HS-5 (cell line): ENCODE measurements at places on chromosomes 12 and 14.
A peak's percentile ranks its signal among the peaks of the same experiment; 100 is the strongest.

GRCh38 chr14:69768873-69769272, 1.9 kb downstream of the SRSF5 start:
- no peak for DNase-seq

DNA sequence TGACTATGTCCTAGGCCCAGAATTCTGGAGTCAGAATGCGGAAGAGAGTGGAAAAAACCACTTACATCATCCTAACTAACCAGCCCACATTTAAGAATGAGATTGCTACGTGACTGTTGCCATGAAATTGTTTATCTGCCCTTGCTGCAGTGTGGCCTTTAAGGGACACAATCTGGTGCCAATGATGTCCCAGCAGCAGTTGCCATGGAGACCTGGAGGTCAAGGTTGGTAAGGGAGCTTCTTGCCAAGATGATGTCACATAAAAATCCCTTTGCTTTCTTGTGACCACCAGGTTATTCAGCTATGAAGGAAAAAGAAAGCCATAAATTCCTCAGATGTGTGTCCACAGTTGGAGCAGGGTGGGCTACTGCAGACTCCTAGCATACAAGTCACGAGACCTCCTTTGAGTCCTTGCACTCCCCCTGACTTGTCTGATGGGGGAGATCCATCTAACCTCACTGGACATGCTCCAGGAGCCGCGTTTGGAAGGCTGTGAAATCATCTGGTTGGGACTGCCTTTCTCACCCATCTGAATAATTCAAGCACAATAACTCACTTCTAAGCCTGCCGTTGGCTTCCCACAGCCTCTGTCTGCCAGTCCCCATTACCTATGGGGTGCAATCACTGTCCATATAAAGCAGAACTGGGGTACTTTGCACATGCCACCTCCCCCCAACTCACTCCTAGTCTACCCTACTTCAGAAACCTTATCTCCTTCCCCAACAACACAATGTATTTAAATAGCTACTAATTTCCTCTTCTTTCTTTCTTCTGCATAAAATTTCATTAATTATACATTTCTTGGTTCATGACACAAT, 165.6 kb downstream of the ZFP36L1 start:
- no peak for DNase-seq

DNA sequence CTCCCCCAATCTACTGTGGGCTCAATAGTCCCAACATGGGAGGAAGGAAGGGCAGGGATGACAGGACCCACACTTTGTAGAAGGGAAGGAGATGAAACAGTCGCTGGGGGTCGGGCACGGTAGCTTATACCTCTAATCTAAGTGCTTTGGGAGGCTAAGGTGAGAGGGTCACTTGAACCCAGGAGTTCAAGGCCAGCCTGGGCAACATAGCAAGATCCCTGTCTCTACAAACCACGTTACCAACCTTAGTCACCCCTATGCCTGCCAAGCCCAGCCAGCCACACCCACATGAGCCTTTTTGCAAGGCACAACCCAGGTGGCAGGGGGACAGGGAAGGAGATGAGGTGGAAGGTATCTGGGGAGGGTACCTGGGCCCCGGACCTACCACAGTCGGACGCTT, 31.7 kb downstream of the KDM2B start:
- DNase-seq: no peak

GRCh38 chr12:40693207-40693821, 1.1 kb downstream of the CNTN1 start:
- no peak for DNase-seq

DNA sequence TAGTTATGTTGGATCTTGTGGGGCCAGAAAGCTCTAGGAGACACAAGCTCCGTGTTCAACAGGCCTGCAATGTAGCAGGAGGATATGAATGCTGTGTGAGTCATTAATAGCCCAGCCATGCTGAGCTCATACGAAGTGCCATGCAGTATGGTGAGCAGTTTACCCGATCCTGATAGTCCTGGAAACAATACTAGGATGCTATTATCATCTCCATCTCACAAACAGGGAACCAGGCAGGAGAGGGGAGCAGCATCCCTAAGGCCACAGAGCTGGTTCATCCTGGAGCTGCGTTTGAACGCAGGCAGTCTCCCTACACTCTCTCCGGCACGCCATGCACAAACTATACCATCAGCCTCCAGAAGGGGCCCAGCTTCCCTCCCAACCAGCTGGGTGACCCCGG, 20.5 kb downstream of the TTC7B start:
- peak; percentile 68 for DNase-seq

- no peak for DNase-seq
These were observed 309.1 kb downstream of the GXYLT1 start for GRCh38 chr12:41835556-41835955.

DNA sequence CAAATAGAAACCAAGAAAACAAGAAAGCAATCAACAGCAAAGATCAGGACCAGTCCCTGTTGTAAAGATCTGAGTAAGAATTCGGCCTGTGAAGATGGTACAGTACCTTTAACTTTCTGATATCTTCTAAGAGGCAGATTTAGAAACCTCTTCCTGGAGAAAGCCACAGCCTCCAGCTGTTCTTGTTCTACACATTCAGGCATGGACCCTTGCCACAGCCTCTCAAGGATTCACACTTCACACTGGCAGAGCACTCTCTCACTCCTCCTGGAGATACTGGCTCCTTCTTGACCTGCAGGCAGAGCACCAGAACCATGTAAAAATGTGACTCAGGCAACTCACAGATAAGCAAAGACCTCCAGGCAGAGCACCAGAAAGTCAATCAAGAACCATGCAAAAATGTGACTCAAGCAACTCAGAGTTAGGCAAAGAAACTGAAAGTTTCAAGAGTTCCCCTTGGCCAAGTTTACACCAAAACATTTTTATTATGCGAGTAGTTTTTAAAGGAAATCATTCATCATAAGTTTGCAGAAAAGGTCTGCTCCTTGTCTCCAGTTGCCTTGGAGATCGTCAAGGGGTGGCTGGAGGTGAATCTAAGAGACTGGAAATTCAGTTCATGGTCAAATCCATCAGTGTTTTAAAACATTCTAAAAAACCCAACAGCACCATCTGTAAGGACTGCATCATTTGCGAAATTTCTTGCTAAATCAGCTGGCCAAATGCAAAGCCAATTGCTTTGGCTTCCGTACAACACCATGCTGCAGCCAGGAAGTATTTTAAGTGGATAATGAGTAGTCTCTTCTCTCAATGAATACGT, 119.3 kb upstream of the MDM1 start:
- peak; percentile 37 for DNase-seq

- no peak for DNase-seq
These were observed 2.0 kb downstream of the NFKBIA start for GRCh38 chr14:35402323-35403113.

GRCh38 chr14:104048758-104049507, 36.6 kb upstream of the ASPG start:
- DNase-seq: no peak

DNA sequence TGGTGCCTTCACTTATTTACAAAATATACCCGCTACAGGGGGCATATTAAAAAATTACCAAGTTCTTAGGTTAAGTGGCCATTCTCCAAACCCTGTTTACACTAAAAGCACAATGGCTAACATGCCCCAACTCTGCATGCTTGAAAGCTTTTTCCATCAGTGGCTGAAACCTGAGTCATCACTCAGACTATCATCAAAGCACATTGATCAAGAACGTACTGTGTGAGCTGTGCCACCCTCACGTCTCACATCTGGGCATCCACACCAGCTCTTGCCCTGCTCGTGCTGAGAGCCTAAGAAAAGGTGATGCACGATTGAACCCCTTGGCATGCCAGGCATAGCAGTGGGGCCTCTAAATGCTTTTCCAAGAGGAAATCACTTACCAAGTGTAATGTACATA, 13.2 kb downstream of the AQP6 start:
- no peak for DNase-seq
